ENCODE measurements at places on chromosomes 6 and 20.

DNA sequence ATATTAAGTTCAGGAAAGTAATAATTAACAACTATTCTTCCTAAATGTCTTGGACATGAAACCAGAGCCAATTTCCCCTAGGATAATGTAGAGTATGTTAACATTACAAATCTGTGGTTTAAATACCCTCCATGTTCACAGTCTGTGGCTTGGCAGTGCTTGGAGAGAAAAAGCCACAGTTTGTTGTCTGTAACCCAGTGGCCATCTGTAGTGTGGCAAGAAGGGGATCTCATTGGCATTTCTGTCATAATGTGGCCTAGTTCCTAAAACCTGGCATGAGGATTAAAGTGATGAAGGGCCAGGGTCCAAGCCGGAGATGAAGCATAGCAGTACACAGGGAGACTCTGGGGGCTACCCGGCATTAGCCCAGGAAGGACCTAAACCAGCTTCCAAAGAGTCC is 31.2 kb downstream of the SYNE1 start:
- no peak for DNase-seq

GRCh38 chr6:170052991-170053821 is 237.7 kb downstream of the DLL1 start:
- no peak for DNase-seq

GRCh38 chr6:30100585-30101443 is 12.1 kb downstream of the TRIM31 start:
- DNase-seq, result no peak

DNA sequence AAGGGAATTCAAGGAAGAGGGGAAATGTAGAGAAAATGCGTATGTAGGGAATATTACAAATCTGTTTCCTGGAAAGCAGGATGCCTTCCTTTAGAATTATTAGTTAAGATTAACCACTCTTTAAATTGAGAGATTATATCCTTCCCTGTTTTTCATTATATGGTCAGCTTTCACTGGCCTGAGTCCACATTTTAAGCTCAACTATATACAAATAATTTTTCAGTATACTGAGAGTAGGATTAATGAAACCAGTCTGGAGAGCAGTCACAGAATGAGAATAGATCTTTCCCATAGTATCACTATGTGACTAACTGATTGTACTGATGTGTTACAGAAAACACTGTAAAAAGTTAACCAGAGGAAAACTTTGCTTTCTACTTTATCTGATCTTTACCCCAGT is 306.3 kb downstream of the LAMA2 start:
- no peak for DNase-seq

- DNase-seq, result no peak
These were observed 27.3 kb downstream of the UNC5CL start for GRCh38 chr6:41011673-41012072.

DNA sequence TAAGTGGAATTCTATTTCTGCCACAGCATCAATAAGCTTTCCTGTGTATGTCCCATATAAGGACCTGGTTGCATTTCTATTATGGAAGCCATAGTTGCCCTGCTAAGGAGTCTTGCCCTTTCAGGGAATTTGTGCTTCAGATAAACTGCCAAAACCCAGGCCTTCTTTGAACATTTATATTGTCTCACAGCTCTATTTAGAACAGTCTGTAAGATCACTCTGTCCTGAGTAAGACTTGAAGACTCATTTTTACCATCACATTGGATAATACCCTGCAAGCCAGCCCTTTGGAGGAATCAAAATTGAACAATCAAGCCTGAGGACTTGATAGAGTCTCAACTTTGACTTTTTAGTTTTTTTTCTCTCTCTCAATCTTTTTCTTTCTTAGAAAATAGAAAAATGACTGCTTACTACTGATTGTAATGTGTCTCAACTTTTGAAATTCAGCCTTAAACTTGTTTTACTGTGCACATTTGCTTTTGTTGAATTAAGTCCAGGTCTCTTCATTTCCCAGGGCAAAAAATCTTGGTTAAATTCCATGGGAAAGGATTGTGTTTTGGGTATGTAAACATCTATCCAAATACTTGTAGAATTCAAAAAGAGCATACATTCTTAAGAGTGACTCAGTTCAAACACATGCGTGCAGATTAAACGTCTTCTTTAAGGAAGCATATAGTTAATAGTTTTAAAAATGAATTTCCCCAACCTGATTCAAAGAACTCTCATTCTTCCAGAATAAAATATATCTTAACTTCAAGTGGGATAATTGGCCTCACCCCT is 91.2 kb downstream of the PLCB1 start:
- DNase-seq, result no peak

- DNase-seq, result no peak
These were observed 68.4 kb downstream of the RSPO3 start for GRCh38 chr6:127186889-127187288.

DNA sequence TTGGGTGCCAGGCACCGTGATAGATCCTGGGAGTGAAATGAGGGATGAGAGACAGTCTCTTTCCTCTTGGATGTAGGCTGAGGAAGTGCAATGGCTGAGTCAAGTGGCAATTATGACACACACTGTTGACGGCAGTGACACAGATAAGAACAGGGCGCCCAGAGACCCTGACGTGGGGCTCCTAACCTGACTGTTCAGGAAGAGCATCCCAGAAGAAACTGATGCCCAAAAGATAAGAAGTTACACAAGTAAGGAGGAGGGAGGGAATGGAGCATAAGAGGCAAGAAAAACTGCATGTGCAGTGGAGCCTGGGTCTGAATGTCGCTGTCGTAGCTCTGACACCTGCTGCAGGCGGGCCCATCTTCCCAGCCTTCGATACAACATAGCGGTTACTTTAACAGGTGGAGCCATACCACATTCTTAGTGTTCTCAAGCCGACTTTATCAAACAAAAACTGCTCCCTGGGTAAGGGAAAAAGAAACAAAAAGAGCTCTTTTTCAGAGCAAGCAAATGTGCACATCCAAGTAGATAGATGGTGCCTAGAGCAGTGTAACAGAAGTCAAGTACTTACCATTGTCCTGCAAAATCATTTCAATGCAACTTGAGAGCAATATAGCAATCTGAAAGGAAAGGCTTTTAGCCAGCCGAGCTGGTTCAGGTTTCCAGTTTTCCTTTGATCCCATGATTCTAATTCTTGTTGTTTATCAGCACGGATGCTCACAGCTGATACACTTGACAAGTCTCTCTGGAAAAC is 463.9 kb upstream of the JARID2 start:
- DNase-seq, result no peak

DNA sequence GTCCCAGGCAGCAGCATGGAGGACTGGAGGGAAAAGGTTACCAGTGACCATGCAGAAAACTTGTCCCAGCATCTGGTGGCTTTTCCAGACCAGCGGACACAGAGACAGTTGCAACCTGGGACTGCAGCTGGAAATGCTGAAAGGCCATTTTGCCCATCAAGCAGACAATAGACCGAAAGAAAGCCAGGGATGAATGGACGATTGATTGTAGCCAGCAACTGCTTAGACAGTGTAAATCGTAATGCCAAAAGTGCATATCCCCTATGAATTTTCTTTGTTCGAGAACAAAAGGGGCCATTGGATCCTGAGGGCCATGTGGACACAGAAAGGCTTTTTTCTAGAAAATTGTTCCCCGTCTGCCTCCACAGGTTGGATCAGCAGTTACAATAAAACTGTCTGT is 115.7 kb downstream of the MBOAT1 start:
- no peak for DNase-seq
